ENCODE measurements at places on chromosomes 7 and 10.

DNA sequence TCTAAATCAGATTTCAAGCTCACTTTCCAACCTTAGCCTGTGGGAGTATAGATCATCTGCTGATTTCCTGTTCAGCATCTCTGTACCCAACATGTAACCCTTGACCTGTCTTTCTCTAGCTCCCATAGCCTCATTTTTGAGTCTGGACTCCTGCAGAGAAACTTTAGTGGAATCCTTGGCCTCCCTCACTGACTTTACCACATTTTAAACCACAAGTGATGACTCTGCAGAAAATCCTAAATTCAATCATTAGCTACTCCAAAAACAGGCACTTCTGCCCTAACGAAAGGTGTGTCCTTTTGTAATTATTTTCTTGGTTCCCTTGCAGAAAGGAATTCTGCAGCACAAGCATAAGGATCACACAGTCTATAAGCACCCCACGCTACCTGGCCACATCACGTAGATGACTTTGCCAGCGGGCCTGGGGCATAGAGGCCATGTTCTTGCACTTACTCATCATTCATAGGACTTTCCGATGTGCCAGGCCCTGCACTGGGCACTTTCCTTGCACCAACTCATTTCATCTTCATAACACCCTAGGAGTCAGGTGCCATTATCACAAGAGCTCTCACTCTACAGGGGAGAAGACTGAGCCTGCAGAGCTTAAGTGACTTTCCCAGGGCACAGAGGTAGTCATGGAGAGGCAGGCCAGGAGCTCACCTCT, 57.2 kb upstream of the OPALIN start:
- DNase-seq: no peak

- DNase-seq: no peak
Observed at GRCh38 chr7:77877791-77878190, 79.2 kb downstream of the PHTF2 start.

GRCh38 chr10:44316187-44316921, 68.5 kb downstream of the CXCL12 start:
- peak; percentile 78 for DNase-seq

DNA sequence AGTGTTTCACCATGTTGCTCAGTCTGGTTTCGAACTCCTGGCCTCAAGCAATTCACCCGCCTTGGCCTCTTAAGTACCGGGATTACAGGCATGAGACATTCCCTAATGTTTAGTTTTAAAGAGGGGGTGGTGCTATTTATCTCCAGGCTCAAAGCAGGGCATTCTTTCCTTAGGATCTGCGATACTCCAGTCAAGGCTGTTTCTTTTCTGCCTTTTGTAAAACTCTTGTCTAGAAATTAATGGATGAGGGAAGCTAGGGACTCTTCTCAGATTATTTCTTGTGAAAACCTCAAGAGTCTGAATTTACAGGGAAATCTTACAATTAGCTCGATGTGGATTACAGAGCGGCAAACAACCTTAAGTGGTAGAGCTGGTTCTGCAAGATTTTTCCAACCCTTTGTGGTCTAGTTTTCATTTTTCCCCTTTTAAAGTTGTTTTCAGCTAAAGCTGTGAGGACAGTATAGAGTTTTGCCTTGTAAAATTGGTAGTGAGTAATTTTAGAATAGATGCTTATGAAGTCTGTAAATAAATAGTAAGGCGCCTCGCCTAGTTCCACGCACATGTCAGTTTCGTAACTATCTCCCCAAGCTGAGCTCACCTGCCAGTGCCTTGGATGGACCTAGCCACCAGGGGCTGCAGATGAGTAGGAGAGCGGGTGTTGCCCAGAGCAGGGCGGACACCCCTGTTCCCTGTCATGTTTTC, 53.1 kb downstream of the CUX1 start:
- peak; percentile 59 for DNase-seq

- DNase-seq: no peak
Observed at GRCh38 chr7:43351683-43352082, 231.2 kb upstream of the STK17A start.

DNA sequence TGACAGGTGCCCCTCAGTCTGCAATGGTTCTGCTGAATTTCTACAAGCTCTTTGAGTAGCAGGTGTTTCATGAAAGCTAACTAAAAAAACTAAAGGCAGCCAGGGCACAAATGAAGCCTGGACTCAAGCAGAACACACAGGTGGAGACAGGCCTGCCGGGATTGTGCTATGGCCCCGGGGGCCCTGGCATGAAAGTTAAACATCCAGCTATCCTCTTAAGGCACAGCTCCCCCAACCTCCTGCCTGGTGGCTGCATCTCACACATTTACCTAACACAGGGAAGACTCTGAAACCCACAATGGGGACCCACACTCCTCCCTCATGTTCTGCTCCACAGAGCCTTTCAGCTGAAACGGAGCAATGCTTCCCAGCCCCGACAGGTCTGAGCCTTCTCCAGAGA, 76.3 kb upstream of the CAMK2B start:
- DNase-seq: no peak
